Progenitor cell of endocrine pancreas (in vitro differentiated cells): ENCODE measurements at places on chromosomes 2 and 18.

- DNase-seq, result no peak
These were observed 134.6 kb upstream of the ZEB2 start for GRCh38 chr2:144654523-144654922.

DNA sequence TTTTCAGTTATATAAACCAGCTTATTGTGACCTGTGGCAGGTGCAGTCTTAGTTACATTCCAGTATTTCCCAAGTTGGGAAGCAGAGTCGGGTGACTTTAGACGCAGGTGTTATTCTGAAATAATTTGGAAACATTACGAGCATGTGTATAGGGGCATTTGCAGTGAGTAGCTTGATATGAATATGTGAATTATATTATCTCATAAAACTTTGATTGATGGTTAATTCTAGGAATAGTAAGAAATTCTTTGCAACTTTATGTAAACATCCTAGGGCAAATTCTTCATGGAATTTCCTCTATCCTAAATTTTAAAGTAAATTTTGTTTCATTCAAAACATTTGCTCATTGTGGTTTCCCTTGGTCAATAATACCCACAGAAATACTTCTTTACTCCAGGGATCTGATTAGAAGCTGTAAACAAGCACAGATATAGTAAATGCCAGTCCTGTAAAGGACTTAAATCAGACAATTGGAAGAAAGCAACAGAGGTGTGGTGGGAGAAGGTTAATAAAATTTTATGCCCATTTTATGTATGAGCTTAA, 580.6 kb upstream of the CDH2 start:
- no peak for DNase-seq

- DNase-seq, result no peak
These were observed 104.9 kb downstream of the EIPR1 start for GRCh38 chr2:3272761-3273160.

GRCh38 chr2:125408874-125409538, 1247.0 kb upstream of the GYPC start:
- DNase-seq, result no peak

GRCh38 chr2:12721566-12722446, 5.1 kb downstream of the TRIB2 start:
- DNase-seq, result no peak

DNA sequence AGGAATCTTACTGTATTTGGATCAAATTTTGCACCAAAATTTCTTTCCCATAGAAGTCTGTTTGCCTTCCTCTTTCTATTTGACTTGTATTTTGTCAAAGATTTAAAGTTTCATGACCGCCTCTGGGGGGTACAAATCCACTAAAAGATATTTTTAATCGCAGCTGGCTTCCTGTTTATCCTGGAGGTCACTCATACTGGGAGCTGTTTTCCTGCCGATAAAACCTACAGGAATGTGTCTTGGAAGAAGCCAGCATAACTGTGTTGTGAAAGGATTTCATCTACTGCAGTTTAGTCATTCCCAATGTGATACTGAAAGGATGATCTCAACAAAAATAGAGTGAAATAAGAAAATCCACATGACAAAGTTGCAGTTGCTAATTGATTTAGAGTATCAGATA, 184.0 kb downstream of the RIT2 start:
- DNase-seq, result no peak

DNA sequence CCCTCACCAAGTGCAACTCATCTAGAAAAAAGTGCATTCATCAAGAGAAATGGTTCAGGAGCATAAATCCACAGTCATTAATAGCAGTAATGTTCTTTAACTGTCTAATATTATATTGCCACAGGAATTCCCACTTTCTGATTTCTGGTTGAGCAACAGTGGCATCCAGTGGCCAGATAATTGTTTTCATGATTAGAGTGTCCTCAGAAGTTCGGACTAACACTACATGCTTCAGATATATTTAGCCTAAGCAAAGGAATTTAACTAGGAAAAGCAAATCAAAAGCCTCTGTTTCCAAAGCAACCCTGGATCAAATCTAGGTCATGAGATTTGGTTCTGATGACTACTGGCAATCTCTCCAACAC, 9.8 kb upstream of the ERBB4 start:
- DNase-seq, result no peak

- no peak for DNase-seq
These were observed 478.6 kb downstream of the SLC4A3 start for GRCh38 chr2:220106065-220106464.

DNA sequence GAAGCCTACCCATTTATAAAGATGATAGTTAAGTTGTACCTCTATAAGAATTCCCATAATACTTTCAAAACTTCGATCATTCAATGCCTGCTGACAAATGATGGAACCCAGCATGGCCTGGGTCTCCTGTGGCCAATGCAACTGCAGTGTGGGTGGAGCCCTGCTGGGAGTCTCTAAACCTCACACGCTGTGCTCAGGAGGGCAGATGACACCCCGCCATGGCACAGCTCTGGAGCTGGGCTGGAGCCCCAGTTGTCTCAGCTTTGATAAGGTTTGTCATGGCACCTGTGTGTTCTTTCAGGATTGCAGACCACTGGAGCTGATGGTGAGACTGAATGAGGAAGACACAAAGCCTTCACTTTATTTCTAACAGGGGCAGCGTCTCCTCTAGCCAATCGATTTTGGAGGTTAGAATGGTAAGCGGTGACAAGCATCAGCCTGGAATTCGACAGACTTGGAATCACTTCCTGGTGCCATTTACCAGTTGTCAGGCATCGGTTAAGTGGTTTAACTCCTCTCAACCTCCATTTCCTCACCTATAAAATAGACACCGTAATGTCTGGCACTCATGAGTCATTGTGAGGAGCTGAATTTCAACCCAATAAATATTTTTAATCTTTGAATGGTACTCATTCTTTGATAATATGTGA, 383.6 kb upstream of the SALL3 start:
- DNase-seq, result peak; percentile 2

- no peak for DNase-seq
These were observed 41.4 kb downstream of the PRKD3 start for GRCh38 chr2:37283207-37283606.

DNA sequence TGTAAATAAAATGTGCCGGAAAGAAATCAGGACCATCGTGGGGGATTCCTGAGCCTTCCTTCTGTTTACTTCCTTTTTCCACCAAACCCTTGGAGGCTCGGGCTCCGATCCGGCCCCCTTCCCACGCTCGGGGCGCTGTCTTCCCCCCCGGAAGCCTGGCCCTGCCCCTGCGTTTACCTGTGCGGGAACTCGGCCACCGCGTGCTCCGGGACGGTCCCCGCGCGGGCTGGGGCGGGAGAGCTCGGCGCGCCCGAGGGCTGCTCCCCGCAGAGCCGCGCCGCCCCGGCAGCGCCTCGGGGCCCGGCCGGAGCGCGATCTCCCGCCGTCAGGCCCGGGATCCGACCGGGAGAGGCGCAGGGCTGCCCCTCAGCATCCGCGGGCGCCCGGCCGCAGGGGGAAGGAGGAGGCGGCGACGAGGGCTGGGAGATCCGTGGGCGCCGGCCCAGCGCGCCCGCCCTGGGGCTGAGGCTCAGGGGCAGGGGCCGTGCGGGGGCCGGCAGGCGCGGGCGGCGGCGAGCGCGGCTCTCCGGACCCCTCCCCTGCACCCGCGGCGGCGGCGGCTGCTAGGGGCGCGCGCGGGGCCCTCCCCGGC, 435 bp downstream of the ADCY3 start:
- DNase-seq, result peak; percentile 33

DNA sequence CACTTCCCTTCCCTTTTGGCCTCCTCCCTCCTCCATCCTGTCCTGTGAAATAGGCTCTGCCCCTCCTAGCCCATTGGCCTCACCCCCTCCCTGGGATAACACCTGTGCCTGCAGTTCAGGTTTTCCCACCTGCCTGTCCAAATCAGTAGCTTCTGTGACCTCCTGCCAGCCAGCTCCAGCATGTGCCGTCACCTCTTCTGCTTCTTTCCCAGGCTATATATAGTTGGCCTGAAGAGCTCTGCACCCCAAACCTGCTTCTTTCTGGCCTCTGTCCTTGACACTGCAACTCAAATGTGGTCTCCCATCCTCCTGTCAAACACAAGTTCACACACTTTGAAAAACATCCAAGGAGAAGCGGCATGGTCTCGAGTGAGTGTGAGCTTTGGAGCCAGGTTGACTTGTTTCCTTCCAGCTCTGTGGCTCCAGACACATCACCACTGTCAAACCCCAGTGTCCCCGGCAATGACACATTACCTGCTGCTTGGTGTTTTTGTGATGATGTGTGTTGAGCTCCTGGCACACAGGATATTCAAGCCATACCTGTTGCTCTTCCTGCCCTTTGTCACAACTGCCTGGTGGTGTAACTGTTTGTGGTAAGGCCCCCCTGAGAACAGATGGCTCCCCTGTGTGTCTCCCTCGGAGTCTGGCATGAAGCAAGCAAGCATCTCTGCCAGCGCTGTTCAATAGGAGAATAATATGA, 143.6 kb upstream of the DAPL1 start:
- no peak for DNase-seq

GRCh38 chr2:134468776-134469175, 214.9 kb downstream of the MGAT5 start:
- DNase-seq, result no peak

DNA sequence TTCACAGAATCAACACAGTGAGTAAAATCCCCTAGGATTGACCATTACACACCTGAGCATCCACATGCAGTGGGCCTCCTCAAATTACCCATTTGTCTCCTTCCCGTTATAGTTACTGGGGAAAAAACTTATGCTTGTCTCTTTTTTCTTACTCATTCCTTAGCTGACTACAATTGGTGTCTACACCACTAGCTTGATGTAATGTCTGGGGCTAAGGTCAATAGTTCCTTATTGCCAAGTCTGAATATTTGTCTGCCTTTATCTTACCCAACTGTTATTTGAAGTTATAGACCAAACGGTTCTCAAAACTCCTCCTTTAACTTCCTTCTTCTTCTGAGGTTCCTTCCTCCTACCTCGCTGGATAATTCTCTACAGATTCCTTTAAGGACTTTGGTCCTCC, 41.9 kb upstream of the TMEM17 start:
- no peak for DNase-seq

- DNase-seq, result no peak
These were observed 76.4 kb downstream of the LIPG start for GRCh38 chr18:49638209-49638785.

DNA sequence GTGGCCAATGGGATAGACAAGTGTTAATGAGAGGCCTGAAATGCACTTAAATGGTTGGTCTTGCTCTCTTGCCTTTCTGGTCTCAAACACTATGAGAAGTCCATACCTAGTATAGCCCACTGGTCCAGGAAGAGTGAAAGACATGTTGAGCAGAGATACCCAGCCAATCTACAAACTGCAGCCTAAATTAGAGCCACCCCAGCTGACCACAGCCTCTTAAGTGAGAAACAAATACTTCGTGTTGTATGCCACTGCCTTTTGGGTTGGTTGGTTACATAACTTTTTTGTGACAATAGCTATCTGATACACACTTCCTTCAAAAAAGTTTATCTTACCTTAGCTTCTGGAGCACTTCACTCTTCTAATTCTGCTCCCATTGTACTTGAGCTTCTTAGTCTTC, 8.8 kb upstream of the EXOC6B start:
- no peak for DNase-seq

GRCh38 chr2:241978670-241979069, 109.1 kb downstream of the RTP5 start:
- no peak for DNase-seq

DNA sequence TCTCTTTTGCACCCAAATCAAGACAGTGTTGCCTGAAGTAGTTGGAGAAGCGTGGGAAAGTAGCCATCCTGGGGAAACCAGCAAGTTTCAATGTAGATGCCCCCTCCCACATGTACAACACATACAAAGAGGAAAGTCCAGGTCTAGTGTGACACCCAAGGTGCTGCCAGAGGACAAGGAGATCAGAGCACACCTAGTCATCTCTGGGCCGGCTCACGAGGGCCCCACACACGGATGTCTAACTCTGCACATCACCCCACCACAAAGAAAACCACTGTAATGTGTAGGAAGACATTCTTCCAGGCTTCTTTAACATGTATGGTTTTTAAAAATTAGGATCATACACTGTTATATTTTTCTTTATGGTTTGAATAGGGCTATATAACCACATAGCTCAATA, 21.6 kb downstream of the PARD6G start:
- no peak for DNase-seq

DNA sequence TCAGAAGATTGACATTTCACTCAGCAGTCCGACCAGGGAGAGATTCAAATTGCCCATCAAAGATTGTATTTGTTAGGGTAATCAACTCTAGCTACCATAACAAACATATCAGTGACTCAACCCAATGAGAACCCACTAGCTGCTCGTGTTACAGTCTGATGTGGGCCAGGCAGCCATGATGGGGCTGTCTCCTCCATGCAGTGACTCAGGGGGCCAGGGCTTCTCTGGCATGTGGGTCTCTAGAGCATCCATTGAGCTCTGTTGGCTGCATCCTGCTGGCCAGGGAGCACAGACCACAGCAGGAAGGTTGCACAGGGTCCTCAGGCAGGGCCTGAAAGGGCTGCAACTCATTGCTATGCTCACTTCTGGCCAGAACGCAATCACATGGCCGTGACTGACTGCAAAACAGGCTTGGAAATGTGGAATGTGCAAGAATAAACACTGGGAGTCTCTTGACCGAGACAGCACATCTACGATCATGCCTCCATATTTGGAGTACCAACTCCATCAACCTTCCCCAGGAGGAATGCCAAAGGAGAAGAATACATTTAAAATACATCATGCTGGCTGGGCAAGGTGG, 216.8 kb downstream of the EIPR1 start:
- no peak for DNase-seq

DNA sequence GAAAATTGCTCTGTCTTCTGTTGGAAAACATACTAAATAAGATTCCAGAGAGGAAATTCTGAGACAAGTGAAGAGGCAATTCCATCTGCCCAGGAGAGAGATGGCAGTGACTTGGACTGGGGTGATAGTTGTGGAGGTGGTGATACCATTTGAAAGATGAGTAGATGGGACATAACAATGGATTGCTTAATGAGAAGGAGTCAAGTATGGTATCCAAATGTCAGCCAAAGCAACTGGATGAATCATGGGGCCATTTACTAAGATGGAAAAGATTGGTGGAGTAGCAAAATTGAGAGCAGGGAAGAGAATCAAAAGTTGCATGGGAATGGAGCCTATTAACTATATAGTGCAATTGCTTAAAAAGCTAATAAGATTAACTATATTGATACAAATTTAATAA, 222.1 kb downstream of the ETAA1 start:
- DNase-seq, result no peak
